ENCODE measurements at places on chromosomes 1 and 21. TPM values are rescaled to one million over a fixed set of nuclear protein-coding genes. Genes with fewer than 3 reads are reported as not detected.

DNA sequence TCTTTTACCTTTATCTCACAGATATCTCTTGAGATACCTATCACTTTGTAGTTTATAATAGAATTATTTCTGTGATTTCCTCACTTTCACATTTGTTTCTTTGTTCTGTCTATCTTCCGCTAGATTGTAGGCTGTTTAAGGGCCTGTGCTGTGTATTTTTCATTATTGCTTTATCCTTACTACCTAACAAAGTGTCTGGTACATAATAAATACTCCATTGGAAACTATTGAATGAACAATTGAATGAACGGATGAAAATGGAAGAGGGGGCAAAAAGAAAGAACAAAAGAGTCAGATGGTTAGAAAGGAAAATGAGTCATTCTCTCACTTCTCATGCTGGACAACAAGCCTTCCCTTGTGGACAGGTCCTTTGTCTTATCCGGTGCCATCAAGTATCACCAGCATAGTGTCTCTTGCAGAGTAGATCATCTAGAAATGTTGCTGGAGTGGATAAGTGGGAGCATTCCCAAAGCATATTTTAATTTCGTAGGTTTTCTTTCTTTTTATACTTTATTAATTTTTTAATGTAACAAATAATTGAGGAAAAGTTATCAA, 159.8 kb downstream of the NEK7 start:
- DNase-seq = no peak

- DNase-seq = no peak
These were observed 737.1 kb downstream of the PTPRU start for GRCh38 chr1:29973406-29973805.

GRCh38 chr1:25556791-25557476, 13.5 kb downstream of the LDLRAP1 start:
- peak; percentile 54 for DNase-seq

DNA sequence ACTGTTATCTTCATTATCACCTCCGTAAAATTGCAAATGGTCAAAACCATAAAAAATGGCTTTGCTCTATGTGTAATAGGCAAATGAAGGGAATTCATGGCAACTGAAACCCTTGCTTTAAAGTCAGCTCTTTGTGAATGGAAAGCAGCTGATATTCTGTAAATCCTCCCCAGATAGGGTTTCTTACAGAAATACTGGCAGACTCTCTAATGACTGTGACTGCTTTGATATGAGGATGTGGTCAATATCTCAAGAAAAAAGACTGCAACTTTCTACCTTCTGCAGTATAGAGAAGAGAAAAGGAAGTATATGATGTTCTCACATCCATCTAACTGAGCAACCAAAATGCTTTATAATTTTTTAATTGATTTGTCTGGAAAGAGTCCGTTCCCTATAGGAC, 193.1 kb downstream of the ST6GALNAC3 start:
- peak; percentile 50 for DNase-seq

DNA sequence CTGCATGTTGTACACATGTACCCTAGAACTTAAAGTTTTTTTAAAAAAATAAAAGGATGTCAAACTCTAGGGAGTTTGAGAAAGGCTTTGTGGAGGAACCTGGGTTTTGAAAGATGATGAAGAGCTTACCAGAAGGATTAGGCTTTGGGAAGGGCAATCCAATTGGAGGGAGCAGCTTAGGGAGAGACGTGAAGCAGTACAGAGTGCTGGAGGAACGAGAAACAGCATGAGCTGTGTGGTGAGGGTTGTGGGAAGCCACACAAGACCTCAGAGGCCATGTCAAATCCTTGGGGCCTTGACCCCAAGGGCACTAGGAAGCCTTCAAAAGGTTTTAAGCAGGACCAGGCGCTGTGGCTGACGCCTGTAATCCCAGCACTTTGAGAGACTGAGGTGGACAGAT, 8.4 kb upstream of the KPNA6 start:
- DNase-seq = no peak

DNA sequence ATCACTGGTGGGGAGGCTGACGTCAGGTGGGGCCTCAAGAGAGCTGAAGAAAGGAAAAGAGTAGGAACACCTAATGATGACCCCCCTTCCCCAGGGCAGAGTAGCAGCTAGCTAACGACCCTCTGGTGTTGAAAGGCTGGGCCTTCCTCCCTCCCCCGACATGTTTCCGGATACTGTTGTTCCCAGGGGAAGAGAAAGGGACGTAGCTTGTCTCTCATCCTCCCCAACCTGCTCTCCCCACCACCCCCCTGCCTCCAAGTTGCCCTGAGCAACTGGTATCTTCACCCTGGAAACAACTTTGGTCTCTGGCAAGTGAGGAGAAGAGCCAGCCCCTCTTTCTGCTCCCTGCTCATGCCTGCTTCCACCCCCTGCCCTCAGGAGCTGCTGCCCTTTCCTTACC, 2.4 kb downstream of the SEMA6C start:
- no peak for DNase-seq

DNA sequence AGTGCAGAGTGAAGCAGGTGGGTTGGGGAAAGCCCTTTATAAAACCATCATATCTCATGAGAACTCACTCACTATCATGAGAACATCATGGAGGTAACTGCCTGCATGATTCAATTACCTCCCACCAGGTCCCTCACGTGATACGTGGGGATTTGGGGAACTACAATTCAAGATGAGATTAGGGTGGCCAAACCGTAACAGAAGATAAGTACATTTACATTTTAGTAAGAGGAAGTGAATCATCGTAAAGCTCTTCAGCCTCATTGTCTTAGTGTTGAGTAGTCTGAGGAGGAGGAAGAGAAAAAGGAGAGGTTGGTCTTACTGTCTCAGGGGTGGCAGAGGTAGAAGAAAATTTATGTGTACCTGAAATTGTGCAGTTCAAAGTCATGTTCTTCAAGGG, 1053.4 kb upstream of the ADGRL4 start:
- no peak for DNase-seq

- DNase-seq = no peak
These were observed 57.3 kb downstream of the OBSCN start for GRCh38 chr1:228265167-228265566.

The FCRL3 gene
- total RNA-seq = not detected

DNA sequence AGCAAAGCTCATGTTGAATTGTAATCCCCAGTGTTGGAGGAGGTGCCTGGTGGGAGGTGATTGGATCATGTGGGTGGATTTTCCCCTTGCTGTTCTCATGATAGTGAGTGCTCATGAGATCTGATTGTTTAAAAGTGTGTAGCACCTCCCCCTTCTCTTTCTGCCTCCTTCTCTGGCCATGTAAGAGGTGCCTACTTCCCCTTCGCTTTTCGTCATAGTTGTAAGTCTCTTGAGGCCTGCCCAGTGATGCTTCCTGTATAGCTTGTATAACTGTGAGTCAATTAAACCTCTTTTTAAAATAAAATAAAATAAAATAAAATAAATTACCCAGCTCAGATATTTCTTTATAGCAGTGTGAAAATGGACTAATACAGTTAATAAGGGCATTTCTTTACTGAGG, 1025.7 kb downstream of the PLA2G4A start:
- no peak for DNase-seq

DNA sequence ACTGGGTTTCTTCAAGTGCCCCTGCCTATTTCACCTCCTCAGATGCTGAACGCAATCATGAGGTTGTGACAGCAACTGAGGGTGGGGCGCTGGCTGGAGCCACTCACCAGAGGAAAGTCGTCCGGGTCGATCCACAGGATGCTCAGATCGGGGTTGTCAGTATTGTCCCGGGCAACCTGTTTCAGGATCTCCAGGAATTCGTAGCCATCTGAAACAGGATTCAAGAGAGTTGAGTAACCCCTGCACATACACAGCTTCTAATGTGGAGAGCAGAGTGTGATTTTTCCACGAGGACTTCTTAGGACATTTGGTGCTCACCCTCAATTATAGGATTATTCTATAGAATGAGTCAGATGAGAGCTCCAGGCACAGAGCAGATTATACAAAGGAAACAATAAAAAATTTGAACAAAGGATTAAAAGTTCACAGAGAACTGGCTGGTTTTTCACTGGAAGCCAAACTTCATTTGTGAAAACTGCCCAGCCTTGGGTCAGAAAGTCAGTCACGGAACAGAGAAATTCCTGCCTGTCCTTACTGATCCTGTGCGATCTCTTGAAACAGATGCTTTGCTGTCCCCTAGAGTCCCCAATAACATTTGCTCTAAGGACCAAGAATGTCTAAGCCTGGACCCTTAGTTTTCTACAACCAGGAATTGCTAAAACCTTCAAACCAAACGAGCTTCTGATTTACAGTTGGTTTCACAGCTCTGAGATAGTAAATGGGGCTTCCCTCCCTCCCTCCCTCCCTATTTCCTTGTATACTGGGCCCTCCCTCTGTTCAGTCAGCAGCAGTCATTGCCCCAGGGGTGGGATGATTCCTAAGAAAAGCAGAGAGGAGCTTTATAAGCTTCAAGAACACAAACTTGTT, 63.2 kb downstream of the CASQ2 start:
- no peak for DNase-seq

The MASP2 gene
- total RNA-seq = not detected

The C21orf58 gene
- 5.4 TPM for total RNA-seq

- peak; percentile 98 for DNase-seq
These were observed 12.8 kb downstream of the ADAMTSL4 start for GRCh38 chr1:150561974-150562445.

The BCAN gene
- total RNA-seq = 1.5 TPM

- DNase-seq = no peak
These were observed 40.9 kb downstream of the LAMC2 start for GRCh38 chr1:183226963-183227362.

The TRAPPC3 gene
- 32.4 TPM for total RNA-seq

DNA sequence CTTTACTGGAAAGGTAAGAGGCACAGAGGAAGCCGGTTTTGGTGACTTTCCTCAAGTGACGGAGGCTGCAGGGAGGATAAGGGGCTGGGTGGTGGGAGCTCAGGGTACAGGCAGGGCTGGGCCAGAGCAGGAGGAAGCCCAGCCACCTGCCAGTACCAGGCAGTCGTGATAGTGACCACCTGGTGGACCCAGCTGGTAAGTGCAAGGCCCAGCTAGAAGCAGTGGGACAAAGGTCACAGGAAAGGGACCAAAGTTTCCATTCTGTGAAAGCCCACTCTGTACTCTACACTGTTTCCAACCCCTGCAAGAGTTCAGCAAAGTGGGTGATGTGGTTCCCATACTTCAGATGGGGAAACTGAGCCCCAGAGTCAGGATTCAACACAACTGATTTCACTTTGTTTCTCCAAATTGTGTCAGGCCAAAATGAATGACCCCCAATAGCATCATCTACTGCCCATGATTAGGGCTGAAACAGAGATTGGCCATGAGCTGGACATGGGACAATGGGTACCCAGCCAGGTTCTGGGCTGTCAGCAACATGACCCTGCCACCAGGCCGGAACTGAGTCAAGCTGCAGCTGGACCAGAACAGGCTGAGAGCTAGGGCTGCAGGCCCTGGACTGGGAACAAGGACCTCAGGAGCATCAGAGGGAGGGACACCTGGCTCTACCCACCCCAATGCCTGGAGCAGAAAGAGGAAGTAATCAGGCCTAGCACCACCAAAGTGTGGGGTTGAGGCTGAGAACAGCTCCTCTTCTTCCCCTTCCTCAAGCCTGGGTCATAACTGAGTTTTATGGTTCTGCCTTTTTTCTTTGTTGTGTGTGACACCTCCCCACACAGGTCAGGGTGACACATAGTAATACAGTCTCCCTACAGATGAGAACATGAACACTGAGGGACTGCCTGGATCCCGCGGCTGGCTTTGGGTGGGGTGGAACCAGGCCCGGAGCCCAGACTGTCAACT, 50.2 kb downstream of the KCNN3 start:
- no peak for DNase-seq

DNA sequence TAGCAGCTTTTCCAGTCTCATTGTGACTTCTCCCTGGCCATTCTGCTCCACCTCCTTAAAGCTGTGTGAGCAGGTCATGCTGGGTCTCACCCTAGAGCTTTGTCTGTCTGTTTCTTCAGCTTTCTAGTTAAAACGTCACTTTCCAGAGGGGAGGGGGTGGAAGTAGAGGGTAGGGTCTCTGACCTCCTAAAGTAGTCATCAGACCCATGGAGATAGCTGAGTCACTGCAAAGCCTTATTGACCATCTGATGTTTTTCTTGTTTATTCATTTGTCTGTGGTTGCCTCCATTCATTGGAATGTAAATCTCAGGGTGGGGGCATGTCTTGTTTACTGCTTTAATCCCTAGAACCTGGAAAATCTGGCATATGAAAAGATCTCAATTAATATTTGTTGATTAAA, 52.7 kb downstream of the ELF3 start:
- DNase-seq = no peak

- no peak for DNase-seq
These were observed 47.9 kb downstream of the NPHP4 start for GRCh38 chr1:5944154-5944842.

- no peak for DNase-seq
These were observed 132.3 kb downstream of the GLIS1 start for GRCh38 chr1:53606651-53607051.

The C1orf115 gene
- 20.6 TPM for total RNA-seq

DNA sequence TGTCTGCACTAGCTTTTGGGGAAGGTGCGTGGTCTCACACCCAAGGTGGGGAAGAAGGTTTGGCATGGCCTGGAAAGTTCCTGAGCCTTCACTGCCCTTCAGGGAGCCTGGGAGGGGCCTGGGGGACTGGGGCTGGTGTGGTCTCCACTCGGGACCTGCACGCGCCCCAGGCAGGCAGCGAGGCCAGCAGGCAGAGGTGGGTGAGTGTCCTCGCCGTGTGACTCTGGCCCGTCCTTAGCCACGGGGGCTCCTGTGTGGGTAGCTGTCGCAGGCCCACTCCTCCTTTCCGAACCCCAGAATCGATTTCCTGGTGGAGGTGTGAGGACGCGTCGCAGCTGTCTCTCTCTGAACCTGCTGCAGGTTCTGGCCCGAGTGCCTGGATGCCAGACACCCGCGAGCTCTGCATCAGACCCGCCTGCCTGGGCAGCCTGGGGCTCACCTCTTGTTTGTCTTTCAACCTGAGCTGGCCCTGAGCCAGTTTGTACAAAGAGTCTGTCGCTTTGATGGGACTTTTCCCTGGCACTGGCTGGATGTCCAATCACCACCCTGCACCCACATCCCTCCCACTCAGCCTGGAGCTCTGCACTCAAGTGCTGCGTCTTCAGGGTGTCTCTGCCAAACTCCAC, 36.0 kb upstream of the SLC19A1 start:
- peak; percentile 23 for DNase-seq

DNA sequence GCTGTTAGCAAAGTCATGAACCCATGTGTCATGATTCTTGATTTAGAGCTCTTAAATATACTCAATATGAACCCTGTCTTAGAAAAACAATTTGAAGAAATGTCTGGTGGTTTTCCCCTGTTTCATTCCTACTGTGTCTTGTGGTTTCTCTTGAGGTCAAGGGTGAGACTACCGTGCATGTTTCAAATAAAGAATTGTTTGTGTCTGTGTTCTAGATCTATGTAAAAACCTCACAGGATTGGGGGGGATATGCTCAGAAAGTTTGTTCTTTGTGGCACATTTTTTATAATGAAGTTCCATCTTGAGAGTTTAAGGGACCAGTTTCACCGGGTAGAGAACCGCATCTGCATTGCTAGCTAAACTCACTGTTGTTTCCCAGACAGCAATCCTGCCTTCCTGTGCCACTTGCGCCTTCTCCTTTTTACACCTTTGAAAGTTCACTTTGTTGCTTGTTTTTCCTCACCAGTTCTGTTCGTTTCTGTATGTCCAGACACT, 30.9 kb upstream of the CACYBP start:
- DNase-seq = no peak

The AK2 gene
- 109 TPM for total RNA-seq

Data from tongue (tissue), 3 donors.